ENCODE measurements at places on chromosomes 16 and 17.

GRCh38 chr17:6548578-6549330 lies 7.6 kb downstream of the PITPNM3 start:
- DNase-seq, result no peak

GRCh38 chr17:40298726-40299125 lies 10.3 kb upstream of the RARA start:
- no peak for DNase-seq

DNA sequence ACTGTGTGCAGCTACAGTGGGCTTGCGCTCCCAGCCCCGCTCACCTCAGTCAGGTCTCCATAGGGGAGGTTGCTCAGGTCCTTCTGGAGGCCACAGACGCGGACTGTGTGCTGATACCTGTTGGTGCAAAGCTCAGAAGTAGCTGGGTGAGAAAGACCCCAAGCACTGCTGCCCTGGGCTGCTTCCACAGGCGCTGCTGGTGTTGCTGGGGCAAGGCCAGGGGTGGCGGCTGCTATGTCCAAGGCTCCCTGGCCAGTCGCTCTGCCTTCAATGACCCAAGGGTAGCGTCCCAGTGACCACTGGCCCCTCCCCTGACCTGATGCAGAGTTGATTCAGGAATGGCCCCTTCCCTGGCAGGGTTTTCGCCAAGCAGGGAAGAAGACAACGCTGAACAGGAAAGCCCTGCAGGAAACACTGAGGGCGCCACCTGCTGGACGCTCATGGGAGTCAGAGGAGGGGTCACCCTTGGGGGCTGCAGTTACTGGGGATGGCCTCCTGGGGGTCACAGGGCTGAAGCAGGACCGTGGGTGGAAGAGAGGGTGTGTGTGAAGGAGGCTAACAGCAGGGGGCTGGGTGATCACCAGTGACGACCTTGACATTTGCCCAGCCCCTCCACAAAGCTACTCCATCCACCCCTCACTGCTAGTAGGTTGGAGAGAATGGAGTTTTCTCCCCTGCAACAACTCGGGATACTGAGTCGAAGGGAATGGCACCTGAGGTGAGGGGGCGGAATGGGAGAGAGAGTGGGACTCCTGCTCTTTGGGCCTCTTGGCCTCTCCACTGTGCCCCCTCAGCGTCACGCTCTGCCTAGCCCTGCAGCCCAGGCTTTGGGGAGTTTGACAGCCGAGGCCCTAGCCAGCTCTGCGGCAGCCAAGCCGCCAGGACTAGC lies 38.3 kb downstream of the ABCC12 start:
- peak; percentile 58 for DNase-seq

DNA sequence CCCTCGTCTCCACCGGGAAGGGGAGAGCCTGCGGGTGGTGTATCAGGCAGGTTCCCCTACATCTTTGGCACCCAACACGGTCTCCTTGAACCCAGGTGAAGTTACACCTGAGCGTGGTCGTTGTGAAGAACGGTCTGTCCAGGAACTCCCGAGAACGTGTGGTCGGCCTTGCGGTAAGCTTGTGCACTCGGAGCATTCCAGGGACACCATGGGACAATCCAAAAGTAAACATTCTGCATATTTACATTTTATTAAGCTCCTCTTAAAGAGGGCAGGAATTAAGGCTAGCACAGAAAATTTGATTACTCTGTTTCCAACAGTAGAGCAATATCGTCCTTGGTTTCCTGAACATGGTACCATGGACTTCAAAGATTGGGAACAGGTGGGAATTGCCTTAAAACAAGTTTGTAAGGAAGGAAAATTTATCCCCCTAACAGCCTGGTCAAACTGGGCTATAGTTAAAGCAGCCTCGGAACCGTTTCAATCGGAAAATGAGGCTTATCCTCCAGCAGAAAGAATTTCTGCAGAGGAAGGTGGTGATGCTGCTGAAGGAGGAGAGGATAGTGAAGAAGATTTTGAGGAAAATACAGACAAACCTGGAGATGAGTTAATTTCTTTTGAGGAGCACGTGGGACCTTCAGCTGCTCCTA lies 18.2 kb downstream of the ALOX15B start:
- DNase-seq, result no peak

DNA sequence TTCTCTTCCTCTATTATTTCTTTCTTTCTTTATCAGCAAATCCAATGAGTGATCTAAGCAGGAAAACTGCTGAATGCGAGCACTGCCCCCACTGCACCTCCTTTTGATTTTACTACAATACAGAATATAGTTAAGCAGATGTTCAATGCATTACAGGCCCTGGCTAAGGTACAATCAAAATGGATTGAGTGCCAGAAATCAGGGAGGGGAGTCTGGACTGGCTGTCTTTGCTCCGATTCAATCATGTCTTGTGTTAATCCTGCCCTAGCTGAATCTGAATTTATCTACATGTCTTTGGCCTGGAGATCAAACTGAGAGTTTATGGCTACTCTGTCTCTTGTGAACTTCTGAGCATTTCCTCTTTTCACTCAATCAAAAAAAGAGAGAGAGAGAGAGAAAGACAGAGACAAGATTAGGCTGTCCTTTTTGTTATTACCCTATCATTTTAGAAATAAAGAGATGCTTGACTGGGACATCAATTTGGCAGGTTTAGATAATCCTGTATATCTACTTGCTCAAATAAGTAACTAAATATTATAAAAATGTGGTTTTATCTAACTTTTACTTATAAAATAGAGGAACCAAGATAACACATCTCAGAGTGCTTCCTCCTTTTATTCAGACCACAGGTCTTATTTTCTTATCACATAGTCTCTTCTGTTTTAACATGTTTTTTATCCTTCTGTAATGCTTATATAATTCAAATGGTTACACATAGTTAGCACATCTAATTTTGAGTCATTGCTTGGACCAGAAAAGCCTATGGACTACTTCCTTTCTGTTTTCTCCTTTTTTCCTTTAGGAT lies 656.2 kb downstream of the KCNJ2 start:
- DNase-seq, result no peak

DNA sequence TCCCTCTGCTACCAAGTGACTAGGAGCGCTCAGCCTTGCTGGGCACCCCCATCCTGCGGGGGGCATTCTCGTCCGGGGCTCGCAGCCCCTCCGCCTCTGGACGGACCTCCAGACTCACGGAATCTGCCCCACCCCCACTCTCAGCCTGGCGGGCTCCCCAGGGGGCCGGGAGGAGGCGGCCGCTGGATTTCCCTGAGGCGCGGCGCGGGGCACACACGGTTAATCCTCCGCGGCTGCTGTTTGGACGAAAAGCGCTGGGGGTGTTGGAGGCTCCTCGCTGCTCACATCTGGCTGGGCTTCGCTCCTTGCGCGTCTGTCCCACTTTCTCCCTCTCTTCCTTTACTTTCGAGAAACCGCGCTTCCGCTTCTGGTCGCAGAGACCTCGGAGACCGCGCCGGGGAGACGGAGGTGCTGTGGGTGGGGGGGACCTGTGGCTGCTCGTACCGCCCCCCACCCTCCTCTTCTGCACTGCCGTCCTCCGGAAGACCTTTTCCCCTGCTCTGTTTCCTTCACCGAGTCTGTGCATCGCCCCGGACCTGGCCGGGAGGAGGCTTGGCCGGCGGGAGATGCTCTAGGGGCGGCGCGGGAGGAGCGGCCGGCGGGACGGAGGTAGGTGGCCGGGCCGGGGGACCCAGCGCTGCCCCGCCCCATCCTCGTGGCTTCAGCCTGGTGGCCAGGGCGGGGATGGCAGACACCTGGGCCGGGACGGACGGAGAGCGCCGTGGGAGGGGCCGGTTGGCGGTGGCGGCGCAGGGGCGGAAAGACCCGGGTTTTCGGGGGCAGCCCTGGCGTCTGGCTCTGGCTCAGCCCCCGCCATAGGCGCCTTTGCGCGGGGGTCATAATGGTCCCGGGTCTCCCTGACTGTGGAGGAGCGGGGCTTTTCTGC lies at the start of gene C1QTNF1:
Gene C1QTNF1, plus strand, starts transcription at position 284 of the 886 bp plus-strand sequence. CDS start 19,800 bp downstream, outside the sequence.
- peak; percentile 33 for DNase-seq

- no peak for DNase-seq
Observed at GRCh38 chr16:24837969-24838368, 7.8 kb upstream of the SLC5A11 start.

GRCh38 chr17:71378036-71378435 lies 742.8 kb upstream of the SOX9 start:
- no peak for DNase-seq

GRCh38 chr16:10552281-10552680 lies 28.1 kb downstream of the EMP2 start:
- DNase-seq, result no peak

- DNase-seq, result no peak
Observed at GRCh38 chr16:73170612-73171038, 122.7 kb upstream of the ZFHX3 start.

DNA sequence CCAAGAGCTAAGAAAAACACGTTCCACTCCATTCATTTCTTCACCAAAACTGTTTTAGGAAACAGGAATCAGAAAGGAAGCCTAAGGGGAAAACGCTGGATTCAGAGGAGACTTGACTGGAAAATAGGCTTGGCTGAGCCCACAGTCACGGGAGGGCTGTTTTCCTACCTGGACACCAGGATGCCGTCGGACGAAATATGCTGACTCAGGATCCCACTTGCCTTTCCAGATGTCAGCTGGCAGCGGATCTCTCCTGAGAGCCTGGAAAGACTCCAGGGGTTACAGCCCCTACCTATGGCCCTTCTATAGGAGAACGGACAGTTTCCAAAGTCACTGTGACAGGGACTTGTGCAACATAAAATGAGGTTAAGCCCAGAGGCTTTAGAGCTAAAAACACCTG lies 245.1 kb downstream of the C16orf95 start:
- DNase-seq, result no peak

DNA sequence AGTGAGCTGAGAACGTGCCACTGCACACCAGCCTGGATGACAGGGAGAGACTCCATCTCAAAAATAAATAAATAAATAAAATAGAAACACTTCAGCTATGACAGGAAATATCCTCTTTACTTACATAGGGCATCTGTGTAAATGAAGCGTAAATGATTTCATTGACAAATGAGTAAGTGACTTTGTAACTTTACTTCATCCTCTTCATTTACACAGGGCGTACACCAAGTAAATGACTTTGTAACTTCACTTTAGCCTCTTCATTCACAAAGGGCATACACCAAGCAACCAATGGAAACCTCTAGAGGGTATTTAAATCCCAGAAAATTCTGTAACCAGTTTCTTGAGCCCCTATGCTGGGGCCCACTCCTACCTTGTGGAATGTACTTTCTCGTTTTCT lies 16.2 kb upstream of the KLHDC4 start:
- no peak for DNase-seq

- DNase-seq, result no peak
Observed at GRCh38 chr16:25370541-25370940, 112.9 kb upstream of the ZKSCAN2 start.

DNA sequence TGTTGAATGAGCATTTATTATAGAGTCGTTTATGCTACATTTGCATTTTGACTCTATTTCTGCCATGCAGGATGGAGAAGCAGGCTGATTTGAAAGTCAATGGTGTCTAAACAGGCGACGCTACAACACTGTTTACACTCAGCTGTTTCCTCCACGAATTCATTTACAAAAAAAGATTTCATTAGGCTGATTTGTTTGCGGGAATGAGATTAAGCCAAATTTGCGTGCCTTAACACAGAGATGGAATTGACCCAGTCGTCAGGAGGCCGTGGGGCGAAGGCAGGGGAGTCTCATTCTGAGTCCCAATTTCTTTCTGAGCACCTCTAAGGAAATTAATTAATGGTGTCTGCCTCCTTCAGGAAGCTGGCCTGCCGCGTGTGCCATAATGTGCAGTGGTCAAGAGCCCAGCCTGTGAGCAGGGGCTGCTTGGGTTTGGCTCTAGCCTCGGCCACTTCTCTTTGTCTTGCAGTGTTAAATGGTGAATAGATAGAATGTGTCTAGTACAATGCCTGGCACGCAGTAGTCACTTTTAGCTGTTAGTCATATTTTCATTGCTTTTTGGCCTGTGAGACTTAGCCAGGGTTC lies 88.6 kb upstream of the NKD1 start:
- no peak for DNase-seq

DNA sequence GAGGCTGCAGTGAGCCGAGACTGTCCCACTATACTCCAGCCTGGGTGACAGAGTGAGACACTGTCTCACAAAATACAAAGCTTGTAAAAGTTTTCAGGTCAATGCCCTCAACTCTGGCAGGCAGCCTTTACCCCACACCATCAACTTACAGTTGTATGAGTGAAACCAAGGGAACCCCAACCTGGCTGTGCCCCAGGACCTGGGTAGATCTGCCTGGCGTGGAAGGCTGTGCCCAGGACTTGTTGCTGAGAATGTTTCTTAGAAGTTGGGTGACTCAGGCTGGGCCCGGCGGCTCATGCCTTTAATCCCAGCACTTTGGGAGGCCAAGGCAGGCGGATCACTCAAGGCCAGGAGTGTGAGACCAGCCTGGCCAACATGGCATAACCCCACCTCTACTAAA lies 7.8 kb downstream of the CES3 start:
- DNase-seq, result no peak

DNA sequence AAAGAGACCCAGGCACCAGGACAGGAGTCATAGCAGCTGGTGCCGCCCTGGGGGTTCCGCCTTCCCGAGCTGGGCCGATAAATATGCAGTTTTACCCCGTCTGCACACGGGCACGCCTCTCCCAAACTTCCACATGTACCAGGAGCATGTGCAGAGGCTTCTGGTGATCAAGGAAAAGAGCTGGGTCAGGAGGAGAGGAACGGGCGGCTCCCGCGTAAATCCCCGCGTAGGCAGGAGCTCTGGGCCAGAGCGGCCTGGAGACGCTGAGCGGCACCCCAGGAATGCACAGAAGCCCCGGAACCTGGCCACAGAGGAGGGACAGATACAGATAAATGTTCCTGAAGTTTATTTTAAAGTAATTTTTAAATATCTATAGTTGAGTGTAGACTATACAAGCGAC lies 46.6 kb upstream of the METRNL start:
- no peak for DNase-seq

DNA sequence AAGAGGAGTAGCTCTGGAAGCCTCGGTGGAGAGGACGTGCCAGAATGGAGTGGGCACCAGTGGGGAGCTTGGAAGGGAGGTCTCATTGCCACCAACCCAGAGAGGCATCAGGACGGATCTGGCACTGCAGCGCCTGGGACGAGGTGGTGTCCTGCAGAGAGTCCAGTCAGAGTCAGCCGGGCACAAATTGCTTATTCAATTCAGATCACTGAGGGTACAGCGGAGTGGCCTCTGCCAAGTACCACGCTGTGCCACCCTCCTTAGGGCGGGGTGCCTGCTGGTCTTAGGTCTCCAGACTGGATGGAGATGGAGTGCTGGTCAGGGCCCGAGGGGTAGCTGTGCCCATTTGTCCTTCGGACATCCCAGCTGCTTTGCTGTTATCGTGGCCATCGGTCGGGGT lies 18.9 kb upstream of the SPPL2C start:
- no peak for DNase-seq

DNA sequence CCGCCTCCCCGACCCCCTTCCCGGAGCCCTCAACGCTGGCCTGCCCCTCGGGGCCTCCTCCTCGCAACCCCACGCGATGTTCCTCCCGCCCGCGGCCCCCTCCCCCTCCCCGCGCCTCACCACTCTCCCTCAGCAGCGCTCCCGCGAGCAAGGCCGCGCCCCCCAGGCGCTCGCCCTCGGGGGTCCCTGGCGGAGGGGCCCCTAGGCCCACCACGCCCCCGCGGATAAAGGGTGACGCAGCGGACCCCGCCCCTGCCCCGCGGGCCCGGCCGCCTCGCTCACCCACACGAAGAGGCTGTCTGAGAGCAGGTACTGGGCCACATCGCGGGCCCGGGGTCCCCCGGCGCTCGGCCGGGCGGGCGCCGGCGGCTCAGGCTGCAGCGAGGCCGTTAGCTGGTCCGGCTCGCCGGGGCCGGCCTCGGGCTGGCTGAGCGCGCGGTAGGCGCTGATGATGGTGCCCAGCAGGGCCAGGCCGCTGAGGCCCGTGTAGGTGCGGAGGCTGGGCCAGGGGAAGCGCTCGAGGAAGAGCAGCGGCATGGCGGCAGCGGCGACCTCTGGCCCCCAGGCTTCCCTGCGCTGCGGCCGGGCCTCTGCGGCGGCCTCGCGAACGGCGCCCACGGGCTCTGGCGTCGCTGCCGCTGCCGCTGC lies 430 bp downstream of the AMFR start:
- peak; percentile 5 for DNase-seq
